Endodermal cell (in vitro differentiated cells): ENCODE measurements at places on chromosomes 12 and 14. TPM values are rescaled to one million over a fixed set of nuclear protein-coding genes. Genes with fewer than 3 reads are reported as not detected.

DNA sequence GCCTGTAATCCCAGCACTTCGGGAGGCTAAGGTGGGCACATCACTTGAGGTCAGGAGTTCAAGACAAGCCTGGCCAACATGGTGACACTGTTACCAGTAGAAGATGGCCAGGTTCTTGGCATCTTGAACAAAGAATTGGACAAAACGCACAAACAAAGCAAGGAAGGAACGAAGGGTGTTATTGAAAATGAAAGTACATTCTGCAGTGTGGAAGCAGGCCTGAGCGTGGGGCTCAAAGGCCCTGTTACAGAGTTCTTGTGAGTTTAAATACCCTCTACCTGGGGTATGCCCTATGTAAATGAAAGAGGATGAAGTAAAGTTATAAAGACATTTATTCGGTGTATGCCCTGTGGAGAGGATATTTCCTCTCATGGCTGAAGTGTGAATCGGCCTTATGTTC, 20.8 kb upstream of the CDK17 start:
- H3K4me3 ChIP-seq = no peak overlapping the region
- no peak for DNase-seq
- no peaks in the 10 kb centered on the region for H3K27me3 ChIP-seq

- no peak overlapping the region for H3K27ac ChIP-seq
- peak; percentile 57 for DNase-seq
- no peaks in the 10 kb centered on the region for H3K36me3 ChIP-seq
These were observed 25.0 kb upstream of the P2RX7 start for GRCh38 chr12:121107681-121108080.

DNA sequence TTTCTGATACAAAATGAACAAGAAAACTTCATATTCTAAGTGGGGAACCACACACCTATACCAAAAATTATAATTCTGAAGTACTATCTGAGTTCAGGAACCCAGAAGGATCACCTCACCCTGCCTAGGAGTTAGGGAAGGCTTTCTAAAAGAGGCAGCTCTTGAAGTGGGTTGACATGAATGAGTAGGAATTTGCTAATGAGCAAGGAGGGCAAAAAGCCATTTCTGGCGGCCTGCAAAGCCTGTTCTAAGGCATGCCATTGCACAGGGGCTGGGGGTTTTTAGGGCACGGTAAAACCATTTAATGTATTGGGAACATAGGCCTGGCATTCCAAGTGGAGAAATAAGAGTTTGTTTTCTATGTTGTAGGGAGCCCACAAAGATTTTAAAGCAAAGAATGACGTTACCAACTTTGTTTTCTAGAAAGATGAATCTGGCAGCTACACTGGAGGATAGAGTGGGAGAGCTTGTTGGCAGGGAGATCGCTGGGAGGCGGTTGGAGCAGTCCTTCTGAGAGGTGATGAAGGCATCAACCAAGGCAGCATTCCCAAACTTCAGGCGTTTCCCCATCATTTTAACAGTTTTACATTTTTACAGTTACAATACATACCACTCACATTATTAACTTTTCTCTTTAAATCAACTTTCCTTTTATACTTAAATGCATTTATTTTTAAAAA, 14.1 kb downstream of the IFT43 start:
- H3K27me3 ChIP-seq = no peaks in the 10 kb centered on the region
- peaks cover 77% of the 10 kb centered on the region for H3K36me3 ChIP-seq
- H3K4me3 ChIP-seq = no peak overlapping the region
- H3K27ac ChIP-seq = no peak overlapping the region
- no peak for DNase-seq

GRCh38 chr14:59919570-59920377, at the start of gene LRRC9:
Gene LRRC9 (plus strand): TSS chr14:59920144.
- no peaks in the 10 kb centered on the region for H3K27me3 ChIP-seq
- DNase-seq = peak; percentile 98
- H3K4me3 ChIP-seq = peak within 1 kb of the TSS; percentile 97
- H3K27ac ChIP-seq = peak within 1 kb of the TSS; percentile 87

- H3K4me1 ChIP-seq = peaks cover 6% of the 10 kb centered on the region
- DNase-seq = peak; percentile 71
- H3K4me3 ChIP-seq = no peak overlapping the region
- no peak overlapping the region for H3K27ac ChIP-seq
These were observed 6.8 kb upstream of the NUDT4 start for GRCh38 chr12:93370947-93371346.

DNA sequence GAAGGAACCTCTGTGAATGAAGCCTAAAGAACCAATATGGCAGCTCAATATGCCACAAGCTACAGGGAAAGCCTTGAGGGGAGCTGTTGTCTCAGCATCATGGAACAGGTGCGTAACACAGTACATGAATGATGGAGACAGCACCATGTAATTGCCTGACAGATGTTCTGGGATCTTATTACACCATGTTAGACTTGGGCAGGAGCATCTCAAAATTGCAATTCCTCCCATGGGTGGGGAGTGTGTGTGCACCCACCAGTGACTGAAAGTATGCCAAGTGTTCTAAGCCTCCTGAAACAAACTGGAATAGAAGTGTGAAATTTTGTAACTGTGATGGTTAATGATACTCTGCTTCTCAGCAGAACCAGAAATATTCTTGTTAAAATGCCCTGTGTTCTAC, 151.0 kb upstream of the SRRM4 start:
- no peak overlapping the region for H3K27ac ChIP-seq
- no peaks in the 10 kb centered on the region for H3K36me3 ChIP-seq
- H3K4me1 ChIP-seq = no peaks in the 10 kb centered on the region
- peaks cover 5% of the 10 kb centered on the region for H3K27me3 ChIP-seq

- no peak overlapping the region for H3K4me3 ChIP-seq
- no peaks in the 10 kb centered on the region for H3K4me1 ChIP-seq
- no peak for DNase-seq
- no peaks in the 10 kb centered on the region for H3K36me3 ChIP-seq
- no peaks in the 10 kb centered on the region for H3K27me3 ChIP-seq
- H3K27ac ChIP-seq = no peak overlapping the region
These were observed 242.3 kb upstream of the PDZRN4 start for GRCh38 chr12:40945772-40946171.

GRCh38 chr12:71607494-71608330, 55.9 kb downstream of the ZFC3H1 start:
- no peaks in the 10 kb centered on the region for H3K27me3 ChIP-seq
- peaks cover 77% of the 10 kb centered on the region for H3K36me3 ChIP-seq
- no peak overlapping the region for H3K4me3 ChIP-seq
- no peak for DNase-seq

DNA sequence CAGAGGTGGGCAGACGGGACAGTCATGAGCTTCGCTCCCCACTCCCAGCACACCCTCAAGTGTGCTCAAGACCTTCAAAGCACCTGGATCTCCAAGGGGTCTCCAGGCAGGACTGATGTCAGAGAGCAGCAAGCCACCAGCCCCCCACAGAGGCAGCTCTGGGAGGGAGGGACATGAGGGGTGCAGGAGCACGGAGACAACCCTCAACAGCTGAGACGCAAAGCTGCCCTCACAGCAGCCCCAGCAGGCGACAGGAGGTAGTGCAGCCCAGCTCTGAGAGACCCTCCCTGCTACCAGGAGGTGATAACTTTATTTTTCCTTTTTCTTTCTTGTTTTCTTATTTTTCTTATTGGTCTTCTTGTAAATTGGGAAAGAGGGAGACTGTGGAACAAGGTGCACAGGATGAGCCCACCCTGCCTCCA, 17.9 kb downstream of the SIVA1 start:
- H3K27ac ChIP-seq = no peak overlapping the region
- DNase-seq = peak; percentile 72
- H3K27me3 ChIP-seq = no peaks in the 10 kb centered on the region

DNA sequence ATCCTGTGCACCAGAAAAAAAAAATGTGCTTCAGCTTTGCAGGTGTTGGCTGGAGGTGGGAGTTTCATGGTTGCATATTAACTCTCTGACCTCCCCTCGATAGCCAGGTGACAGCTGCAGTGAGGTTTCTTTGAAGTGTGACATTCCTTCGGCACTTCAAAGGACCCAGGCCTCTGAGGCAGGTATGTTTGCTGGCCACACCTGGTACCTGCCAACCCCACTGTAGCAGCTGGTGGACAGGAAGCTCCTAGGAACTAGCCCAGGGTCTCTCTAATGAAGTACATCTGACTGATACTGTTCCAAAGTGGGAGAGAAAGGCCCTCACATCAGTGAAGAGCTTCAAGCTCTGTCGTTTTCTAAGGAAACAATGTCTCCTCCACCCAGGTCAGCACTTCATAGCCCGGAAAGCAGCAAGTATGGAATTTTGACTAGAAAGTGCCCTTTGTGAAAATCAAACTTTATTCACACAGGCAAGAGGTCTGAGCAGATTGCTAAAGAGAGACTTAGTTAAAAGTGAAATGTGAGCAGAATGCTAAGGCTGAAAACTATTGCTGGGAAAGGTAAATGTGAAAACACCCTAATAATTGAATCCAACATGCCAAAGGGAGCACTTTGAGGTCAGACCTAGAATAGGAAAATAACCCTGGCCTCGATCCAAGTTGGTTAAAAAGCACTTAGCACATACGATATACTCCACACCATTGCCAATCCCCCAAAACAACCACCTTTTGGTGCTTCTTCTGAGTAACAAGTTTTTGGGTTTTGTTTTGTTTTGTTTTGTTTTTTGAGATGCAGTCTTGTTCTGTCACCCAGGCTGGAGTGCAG, 71.3 kb downstream of the PHLDA1 start:
- no peak overlapping the region for H3K4me3 ChIP-seq
- H3K27ac ChIP-seq = no peak overlapping the region
- no peaks in the 10 kb centered on the region for H3K36me3 ChIP-seq
- peaks cover 10% of the 10 kb centered on the region for H3K4me1 ChIP-seq

DNA sequence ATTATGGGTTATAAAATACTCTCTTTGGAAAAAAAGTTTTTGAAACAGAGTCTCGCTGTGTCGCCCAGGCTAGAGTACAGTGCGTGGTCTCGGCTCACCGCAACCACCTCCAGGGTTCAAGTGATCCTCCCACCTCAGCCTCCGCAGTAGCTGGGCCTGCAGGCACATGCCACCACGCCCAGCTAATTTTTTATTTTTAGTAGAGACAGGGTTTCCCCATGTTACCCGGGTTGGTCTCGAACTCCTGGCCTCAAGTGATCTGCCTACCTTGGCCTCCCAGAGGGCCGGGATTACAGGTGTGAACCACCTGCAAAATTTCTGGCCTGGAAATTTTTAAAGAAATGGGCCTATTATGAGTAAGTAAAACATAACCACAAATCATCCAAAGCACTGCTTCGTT, 3.8 kb downstream of the USP15 start:
- H3K27ac ChIP-seq = no peak overlapping the region
- no peak overlapping the region for H3K4me3 ChIP-seq
- H3K4me1 ChIP-seq = no peaks in the 10 kb centered on the region
- no peak for DNase-seq

DNA sequence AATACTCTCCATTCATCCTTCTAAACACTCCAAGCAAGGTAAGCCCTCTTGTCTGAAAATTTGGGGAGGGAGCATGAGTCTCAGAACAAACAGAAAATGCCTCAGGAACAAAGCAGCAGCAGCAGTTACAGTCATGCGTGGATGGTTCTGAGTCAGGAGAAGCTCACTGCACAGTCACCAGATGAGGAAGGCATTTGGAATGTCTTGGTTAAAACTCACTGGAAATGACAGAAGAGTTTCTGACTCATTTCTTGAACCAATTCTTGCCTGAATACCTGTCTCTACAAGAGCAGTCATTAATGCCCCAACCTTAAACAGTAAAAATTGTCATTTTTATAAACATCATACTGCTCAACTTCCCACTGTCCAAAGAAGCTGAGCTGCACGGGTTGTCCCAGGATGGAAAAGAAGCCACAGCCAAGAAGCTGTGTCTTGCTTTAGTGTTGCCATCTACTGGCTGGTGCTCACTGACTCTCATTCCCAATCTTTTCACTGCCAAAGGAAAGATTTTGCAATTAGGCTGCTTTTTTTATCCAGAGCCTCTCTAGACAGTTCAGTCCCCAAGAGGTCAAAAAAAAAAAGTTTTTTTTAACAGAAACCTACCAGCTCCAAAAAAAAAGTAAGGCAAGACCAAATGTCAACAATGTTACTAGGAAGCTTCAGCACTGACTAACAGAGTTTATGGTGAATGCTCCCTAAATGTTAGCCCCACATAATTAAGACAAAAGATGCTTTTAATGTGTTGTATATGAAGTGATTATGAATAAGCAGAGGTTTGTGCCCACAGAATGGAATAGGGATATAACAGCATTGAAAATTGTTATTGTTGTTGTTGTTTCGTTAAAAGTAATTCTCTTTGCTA, 40.4 kb downstream of the KICS2 start:
- H3K27me3 ChIP-seq = no peaks in the 10 kb centered on the region
- H3K4me3 ChIP-seq = no peak overlapping the region

- DNase-seq = no peak
- no peaks in the 10 kb centered on the region for H3K27me3 ChIP-seq
- no peak overlapping the region for H3K4me3 ChIP-seq
- no peak overlapping the region for H3K27ac ChIP-seq
- H3K36me3 ChIP-seq = no peaks in the 10 kb centered on the region
These were observed 21.0 kb downstream of the C12orf75 start for GRCh38 chr12:105351523-105351922.

The PLBD1 gene
- 32.5 and 37.5 TPM in 2 replicates for total RNA-seq

The SIVA1 gene
- total RNA-seq = 87.3 and 91.5 TPM in 2 replicates

The CCDC63 gene
- 0.50 and 0.95 TPM in 2 replicates for total RNA-seq

The CCDC38 gene
- 0.19 to 0.35 TPM in 2 of 3 replicates, not detected in the other for total RNA-seq

The LRRC10 gene
- total RNA-seq = not detected in 2 replicates
